Astrocyte (in vitro differentiated cells and primary cell): ENCODE measurements at places on chromosomes 2 and 18.

- no peak for DNase-seq
These were observed 49.7 kb downstream of the SEPTIN10 start for GRCh38 chr2:109563980-109564550.

GRCh38 chr2:28972778-28973335, 8.2 kb upstream of the TOGARAM2 start:
- DNase-seq = no peak

DNA sequence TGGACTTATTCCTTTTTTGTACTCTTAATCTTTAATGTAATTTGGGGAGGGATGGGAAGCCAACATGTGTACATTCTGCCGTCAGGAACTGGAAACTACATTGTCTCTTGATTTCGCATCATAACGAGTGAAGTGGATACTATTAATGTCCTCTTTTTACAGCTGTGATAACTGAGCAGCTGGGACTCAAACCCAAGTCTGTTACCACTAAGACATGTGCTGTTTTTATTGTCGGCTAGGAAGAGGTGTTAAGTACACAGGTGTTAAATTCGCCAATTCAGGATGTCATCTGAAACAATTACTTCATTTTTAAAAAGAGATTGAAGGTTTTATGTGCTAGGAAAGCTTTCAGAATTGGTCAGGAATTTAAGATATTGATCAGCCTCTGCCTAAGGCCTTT, 6.9 kb downstream of the GMCL1 start:
- DNase-seq = no peak

GRCh38 chr2:145622285-145622684, 1102.4 kb upstream of the ZEB2 start:
- DNase-seq = no peak

- no peak for DNase-seq
These were observed 107.9 kb downstream of the CDC42EP3 start for GRCh38 chr2:37563375-37564015.

DNA sequence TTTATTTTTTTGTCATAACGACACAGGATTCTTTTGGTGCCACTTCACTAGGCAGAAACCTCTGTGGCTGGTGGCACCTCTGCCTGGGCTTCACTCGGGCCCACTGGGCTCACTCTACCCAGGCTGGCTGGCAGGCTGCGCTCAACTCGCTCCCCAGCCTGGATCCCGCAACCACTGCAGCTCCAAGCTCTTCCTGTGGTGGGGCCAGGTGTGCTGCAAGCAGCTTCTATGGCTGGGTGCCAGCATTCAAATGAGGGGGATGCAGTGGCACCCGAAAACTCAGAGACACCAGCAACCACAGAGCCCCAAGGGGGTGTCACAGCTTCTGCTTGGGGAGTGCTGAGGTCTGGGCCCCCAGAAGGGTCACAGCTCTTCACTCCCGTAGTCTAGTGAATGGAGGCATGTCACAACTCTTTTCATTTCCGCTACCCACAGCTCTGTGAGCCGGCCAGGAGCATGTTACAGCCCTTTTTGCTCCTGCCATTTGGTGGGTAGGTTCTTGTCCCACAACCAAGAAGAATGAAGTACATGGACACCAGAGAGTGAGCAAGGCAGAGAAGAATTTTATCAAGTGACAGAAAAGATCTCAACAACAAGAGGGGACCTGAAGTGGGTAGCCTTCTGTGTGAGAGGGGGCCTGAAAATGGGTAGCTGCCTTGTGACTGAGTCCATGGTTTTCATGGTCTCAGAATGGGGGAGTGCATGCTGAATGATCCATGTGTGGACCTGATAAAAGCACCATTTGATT, 170.1 kb downstream of the UBR3 start:
- no peak for DNase-seq

- no peak for DNase-seq
These were observed 7.6 kb downstream of the ZFP36L2 start for GRCh38 chr2:43218702-43219382.

DNA sequence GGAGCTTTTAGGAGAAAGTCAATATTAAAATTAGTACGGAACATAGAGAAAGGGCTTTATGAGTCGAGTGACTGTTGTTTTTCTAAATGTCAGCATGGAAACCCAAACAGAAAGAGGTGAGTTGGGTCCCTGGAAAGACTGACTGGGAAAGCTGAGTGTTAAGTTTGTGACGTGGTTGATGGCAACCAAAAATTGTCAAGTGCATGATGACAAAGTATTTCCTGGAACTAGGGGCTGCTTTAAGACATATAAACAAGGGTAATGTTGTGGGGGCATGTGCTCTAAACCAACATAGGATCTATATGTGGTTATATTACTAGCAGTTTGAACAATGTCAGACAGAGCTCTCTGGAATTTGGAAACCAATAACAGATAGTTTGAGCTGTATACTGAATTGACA, 50.9 kb upstream of the GPD2 start:
- no peak for DNase-seq

- DNase-seq = no peak
These were observed 294.9 kb upstream of the CYRIA start for GRCh38 chr2:16960579-16960978.

- peak; percentile 23 for DNase-seq
These were observed 60.0 kb downstream of the DOCK10 start for GRCh38 chr2:224982226-224982625.

GRCh38 chr2:133434959-133435668, 133.1 kb downstream of the NCKAP5 start:
- peak; percentile 88 for DNase-seq

DNA sequence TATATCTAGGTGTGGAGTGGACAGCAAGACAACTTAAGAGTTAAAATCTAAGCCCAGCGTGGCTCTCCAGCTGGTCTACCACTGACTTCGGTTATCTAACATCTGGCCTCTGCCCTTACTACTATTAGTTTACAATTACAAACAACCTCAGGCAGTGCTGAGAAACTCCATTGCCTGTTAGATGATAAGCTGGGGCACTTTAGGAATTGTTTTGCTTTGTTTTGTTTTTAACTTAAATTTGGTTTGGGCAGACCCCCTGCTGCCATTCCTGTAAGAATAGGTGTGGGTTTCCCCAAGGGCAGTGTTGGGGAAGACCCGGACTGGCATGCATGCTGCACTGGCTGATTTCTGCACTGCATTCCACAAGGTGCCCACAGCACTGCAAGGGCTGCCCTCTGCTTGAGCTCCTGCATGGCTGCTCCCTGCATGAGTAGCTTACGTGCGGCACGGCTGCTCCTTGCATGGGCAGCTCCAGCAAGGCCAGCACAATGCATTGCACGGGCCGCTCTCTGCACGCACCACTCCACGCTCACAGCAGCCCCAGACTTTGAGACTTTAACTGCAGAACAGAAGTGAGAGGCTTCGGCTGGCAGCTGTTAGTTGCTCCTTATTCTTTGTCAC, 74.2 kb upstream of the SERTAD2 start:
- no peak for DNase-seq

DNA sequence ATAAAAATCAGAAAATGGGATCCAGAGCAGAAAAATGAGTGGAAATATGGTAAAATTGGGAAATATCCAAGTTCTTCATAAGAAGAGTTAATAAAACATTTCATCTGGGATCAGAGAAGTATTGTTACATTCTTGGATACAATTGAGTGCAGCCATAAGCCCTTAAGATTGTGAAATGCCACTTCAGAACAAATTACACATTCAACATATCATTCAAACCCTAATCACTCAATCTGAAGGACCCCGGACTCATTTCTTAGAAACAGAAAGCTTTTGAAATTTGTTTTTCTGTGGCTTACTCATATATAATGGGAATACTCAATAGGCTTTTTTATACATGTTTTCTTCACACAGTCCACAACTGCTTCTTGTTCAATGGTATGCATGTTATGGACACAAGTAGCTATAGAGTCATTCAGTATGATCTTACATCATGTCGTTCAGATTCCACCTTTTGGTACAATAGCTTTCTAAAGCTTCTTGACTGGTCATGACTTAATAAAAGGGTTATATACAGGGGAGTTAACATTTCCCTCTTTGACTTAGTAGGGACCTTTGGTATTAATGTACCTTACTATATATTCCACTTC, 39.9 kb downstream of the SCN7A start:
- DNase-seq = peak; percentile 2

- peak; percentile 86 for DNase-seq
These were observed 51.3 kb upstream of the NABP1 start for GRCh38 chr2:191626497-191627151.

- no peak for DNase-seq
These were observed 59.1 kb downstream of the TPO start for GRCh38 chr2:1472350-1472749.

- DNase-seq = no peak
These were observed 236.9 kb downstream of the AGPS start for GRCh38 chr2:177629357-177630024.

- DNase-seq = no peak
These were observed 245.0 kb upstream of the RND3 start for GRCh38 chr2:150732491-150732890.

GRCh38 chr2:97651114-97651513, 5.3 kb downstream of the COX5B start:
- DNase-seq = no peak

- DNase-seq = no peak
These were observed 47.1 kb downstream of the SLC25A12 start for GRCh38 chr2:171846894-171847293.

- DNase-seq = no peak
These were observed 728.7 kb upstream of the ID2 start for GRCh38 chr2:7953195-7953594.

- DNase-seq = no peak
These were observed 44.6 kb downstream of the SCN7A start for GRCh38 chr2:166449439-166449838.

DNA sequence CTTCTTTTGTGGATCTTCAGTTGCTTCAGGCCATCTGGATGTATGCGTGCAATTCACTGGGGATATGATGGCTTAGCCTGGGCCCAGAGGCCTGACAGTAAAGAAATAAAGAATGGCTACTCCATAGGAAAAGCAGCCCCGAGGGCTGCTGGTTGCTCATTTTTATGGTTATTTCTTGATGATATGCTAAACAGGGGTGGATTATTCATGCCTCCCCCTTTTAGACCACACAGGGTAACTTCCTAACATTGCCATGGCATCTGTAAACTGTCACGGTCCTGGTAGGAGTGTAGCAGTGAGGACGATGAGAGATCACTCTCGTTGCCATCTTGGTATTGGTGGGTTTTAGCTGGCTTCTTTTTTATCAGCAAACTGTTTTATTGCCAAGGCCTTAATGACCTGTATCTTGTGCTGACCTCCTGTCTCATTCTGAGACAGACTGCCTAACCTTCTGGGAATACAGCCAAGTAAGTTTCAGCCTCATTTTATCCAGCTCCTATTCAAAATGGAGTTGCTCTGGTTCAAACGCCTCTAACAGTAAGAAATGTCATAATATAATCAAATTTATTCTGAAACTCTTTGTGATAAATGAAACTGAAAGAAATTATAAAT, 60.5 kb downstream of the DSEL start:
- DNase-seq = no peak

DNA sequence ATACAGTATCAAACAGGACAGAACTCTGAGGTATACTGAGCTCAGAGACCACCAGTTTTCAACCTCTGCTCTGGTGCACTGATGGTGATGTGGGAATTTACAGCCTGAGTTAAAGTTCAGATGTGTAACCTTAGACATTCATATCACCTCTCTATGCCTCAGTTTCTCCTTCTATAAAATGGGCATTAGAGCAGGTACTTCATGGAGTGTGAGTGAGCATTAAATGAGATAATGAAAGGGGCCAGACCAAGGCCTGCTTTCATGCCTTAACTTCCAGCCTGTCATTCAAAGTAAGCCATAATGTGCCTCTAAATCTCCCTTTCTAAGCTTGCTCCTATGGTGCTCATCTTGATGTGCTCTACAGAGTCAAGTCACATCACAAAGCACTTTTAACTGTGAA, 8.4 kb downstream of the ACVR1 start:
- no peak for DNase-seq

- DNase-seq = no peak
These were observed 167.8 kb upstream of the HDAC4 start for GRCh38 chr2:239568601-239569000.

- no peak for DNase-seq
These were observed 168.5 kb upstream of the KLF7 start for GRCh38 chr2:207334301-207334623.

- DNase-seq = no peak
These were observed 25.3 kb downstream of the DYNAP start for GRCh38 chr18:54616220-54616848.

DNA sequence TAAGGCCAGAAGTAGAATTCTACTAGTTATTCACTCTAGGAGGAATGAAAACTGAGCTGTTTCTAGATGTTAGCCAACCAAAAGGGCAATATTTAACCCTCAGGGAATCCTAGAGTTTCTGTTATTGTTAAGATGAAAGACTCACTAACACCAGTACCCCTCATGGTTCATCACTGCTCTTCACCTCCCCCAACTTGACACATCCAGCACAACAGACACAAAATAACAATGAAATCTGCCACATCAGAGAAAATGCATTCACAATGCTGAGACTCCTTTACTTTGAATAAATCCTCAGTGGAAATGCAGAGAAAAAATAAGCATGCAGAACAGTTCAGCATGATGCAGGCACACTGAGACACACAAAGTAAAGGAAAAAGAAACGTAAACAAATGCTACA, 111.3 kb downstream of the RIF1 start:
- DNase-seq = no peak
